ENCODE measurements at places on chromosomes 6 and 20.
A peak's percentile ranks its signal among the peaks of the same experiment; 100 is the strongest.

- DNase-seq, result no peak
Measured at GRCh38 chr6:11779329-11780096, 910 bp upstream of the ADTRP start.

- DNase-seq, result no peak
Measured at GRCh38 chr6:157233686-157234085, 89.6 kb downstream of the TMEM242 start.

- DNase-seq, result no peak
Measured at GRCh38 chr6:106858653-106859092, 115.9 kb downstream of the CD24 start.

DNA sequence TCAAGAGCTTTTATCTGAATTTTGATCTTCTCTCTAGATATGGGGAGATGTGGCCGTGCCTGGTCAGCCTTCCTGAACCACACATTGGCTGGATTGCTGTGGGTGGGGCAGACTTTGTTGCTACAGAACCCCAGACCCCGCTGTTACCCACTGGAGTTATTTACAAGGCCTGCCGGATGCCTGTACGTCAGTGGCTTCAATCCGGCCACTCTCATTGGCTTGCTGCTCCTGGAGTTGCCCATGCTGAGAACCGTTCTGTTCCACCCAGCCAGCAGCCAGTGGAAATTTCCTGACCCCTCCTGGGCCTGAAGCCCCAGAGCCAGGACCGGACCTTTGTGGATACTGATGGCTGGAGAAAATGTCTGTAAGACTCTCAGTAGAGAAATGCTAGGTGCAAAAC is 101.9 kb downstream of the TFAP2C start:
- DNase-seq, result no peak

GRCh38 chr20:64104667-64105451 is 2.5 kb downstream of the NPBWR2 start:
- DNase-seq, result peak; percentile 15

GRCh38 chr20:20547221-20547875 is 165.1 kb downstream of the RALGAPA2 start:
- no peak for DNase-seq

DNA sequence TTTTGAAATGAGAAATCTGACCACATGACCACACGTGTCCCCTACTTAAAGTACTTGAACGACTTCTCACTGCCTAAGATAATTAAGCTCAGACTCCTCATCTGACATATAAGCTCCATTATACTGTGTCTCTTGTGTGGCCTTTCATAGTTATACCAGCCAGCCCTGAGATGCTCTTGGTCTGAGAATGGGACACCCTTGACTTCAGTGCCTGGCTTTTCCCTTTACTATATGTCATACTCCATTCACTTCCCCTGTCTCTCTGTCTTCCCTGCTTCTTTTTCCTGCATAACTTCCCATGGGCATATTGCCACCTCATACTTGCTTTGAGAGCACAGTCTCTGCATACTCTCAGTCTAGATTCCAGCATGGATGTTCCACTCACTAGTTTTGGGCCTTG is 53.4 kb upstream of the TINAG start:
- DNase-seq, result no peak

DNA sequence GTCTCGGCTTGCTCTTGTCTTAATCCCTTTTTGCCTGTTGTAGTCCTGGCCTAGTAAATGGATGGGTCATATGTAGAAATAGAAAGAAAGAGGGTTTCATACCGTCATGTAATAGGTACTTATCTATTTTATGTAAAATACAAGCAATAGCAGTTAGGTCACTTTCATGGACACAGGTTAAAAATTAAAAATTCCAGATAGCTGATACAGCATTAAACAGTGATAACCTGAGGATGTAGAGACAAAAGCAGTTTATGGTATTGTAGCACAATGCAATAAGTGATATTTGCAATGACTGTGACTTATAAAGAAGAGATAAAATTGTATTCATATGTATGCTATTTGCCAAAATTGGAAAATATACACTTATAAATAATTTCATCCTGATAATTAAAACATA is 96.9 kb downstream of the CCDC170 start:
- DNase-seq, result no peak

DNA sequence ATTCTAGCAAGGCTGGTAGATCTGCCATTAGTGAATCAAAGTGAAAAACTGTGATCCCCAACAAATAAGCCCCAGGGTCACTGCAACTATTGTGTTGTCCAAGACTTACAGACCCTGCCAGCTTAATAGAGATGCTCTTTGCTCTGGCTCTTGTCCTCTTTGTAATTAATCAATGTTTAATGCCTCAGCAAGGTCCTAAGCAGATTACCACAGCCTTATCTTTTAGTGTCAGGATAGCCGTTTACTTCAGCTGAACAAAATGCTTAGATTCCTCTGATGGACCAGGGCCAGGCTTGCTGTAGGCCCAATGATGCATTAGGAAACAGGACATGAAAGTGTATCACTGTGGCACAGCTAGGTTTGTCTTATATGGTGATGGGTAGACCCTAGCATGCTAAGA is 353.3 kb downstream of the HACE1 start:
- no peak for DNase-seq

GRCh38 chr6:134544737-134545136 is 226.8 kb upstream of the SGK1 start:
- DNase-seq, result no peak

GRCh38 chr6:46948699-46949098 is 27.0 kb upstream of the ADGRF5 start:
- no peak for DNase-seq

- no peak for DNase-seq
Measured at GRCh38 chr6:100415768-100416167, 49.0 kb downstream of the SIM1 start.

DNA sequence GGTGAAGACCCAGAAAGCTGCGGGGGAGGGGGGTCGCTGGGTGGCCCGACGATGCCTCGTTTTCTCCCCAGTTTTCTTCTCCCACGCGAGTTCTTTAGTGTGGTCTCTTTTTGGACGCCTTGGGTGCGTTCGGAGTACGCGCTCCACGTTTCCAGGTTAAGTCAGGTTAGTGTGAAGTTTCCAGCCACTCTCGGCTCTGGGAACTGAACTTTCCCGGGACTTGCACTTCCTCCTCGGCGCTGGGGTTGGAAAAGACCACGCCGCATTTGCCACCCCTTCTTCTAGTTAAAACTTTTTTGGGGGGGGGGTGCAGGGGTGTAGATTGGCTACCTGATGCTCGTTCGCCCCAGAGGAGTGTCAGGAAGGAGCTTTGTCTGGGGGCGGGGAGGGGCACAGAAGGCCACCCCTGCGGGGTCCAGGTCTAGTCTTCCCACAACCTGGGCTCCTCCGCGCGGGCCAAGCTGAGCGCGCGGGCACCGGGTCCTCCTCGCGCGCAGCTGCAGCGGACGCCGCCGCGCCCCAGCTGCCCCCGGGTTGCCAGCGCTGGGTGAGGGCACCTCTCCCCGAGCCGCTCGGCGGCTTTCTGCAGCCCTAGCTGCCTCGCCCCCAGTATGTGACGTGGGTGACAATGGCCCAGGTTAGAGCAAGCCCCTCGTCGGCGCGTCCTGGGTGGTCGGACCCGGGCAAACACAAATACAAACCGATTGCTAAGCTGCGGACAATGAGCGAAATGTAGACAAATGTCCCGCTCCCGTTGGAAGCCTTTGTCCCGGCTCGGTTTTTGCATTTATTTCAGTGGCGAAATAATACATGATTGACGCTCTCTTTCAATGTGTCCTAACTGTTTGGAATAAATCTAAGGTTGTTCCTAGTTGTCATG is 1.7 kb upstream of the NKX2-2 start:
- DNase-seq, result no peak

GRCh38 chr6:14851281-14851680 is 394.6 kb upstream of the JARID2 start:
- no peak for DNase-seq

- no peak for DNase-seq
Measured at GRCh38 chr6:157412791-157413190, 31.8 kb downstream of the ZDHHC14 start.

DNA sequence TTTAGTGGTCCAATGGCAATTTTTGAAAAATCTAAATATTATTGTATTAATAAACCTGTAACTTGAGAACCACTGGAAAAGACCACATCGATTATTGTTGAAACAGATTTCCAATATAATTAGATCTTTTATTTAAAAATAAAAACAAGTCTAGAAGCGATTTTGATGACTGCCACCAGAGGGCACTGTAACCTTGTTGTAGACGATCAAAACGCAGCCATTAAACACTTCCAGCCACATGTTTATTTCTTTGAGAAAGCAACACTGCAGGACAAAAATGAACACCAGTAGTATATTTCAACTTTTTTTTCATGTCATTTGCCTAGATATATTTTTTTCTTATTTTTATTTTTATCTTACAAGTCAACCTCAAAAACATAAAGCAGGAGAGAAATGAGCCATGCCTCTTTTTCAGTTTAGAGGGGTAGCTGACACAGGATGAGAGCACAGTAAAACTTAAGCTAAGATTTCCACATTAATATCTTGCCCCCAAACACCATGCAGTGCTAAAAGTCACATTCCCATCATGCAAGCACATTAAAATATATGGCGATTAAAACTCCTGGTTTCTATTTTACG is 115.4 kb downstream of the OPRM1 start:
- peak; percentile 77 for DNase-seq

DNA sequence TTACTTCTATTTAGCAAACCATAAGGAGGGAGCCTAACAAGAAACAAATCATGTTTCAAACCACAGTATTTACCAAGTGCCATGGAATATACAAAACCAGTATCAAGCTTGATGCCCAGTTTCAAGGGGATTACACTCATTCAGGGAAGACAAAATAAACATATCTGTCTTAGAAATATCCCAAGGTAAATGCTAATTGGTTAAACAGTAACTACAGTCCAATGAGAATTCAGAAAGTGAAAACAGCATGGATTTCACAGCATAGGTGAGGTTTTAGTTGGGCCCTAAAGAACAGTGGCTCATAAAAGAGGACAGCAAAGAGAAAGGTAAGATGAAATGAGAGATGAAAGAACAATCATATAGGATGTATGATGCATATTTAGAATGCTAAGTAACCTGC is 110.3 kb downstream of the CHD6 start:
- DNase-seq, result no peak

GRCh38 chr20:46277602-46278001 is 30.7 kb downstream of the CDH22 start:
- DNase-seq, result no peak

- DNase-seq, result no peak
Measured at GRCh38 chr20:13735826-13736225, 48.9 kb downstream of the ESF1 start.

GRCh38 chr20:1871807-1872458 is 23.3 kb upstream of the SIRPA start:
- no peak for DNase-seq

GRCh38 chr6:71287038-71287437 is 1.6 kb upstream of the OGFRL1 start:
- no peak for DNase-seq

DNA sequence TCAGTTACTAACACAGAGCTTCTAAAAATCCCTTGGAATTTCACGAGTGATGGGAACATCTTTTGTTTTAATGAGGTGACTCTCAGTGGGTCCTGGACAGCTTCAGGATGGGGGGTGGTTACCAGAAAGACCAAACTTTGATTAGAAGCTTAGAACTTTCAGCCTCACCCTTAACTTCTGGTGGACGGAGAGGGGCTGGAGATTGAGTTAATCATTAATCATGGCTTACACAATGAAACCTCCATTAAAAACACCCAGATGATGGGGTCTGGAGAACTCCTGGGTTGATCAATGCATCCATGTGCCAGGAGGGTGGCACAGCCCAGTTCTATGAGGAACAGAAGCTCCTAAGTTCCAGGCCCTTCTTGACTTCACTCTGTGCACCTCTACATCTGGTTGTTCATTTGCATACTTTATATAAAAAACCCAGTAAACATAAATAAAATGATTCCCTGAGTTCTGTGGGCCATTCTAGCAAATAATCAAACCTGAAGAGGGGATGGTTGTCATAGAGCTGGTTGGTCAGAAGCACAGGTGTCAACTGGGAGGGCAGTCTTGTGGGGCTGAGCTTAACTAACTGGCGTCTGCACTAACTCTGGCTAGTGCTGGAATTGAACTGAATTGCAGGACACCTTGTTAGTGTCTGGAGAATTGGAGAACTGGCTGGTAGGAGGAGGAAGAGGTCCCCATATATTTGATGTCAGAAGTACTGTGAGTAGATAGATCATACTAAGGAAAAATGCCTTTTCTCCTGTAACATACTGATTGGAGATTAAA is 10.3 kb downstream of the RMND1 start:
- DNase-seq, result no peak

- no peak for DNase-seq
Measured at GRCh38 chr20:6081236-6081635, 27.4 kb upstream of the LRRN4 start.

- DNase-seq, result no peak
Measured at GRCh38 chr20:36230019-36230418, 6.3 kb upstream of the AAR2 start.

- no peak for DNase-seq
Measured at GRCh38 chr6:41713159-41713649, 22.2 kb downstream of the TFEB start.

GRCh38 chr6:70277470-70277869 is 25.4 kb downstream of the COL9A1 start:
- DNase-seq, result no peak

DNA sequence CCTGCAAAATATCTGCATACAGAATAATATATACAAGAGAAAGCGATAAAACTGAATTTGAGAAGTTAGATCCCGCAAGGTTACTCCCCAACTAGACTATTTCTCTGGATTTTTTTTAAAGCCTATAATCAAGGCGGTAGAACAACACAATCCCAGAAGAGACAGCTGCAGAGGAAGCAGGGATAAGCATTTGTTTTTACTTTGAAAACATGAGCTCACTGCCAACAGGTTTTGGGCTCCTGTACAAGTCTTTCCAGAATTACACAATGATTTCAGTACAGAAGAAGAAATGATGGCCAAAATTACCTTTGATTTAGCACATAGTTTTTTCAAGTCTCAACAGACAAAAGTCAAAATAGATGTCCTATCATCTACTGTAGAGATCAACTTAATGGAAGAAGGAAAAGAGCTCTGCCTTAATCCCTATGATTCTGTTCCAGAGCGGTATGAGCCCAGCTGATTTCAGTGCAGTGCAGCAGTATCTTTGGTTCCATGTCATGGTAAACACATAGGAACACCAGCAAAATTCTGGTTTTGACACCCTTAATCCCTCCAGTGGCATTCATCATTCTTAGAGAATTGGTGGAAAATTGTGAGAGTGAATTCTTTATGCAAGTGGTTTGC is 304.3 kb downstream of the HDGFL1 start:
- DNase-seq, result no peak

GRCh38 chr6:119610754-119611153 is 261.2 kb upstream of the MAN1A1 start:
- no peak for DNase-seq

- no peak for DNase-seq
Measured at GRCh38 chr6:50362706-50363105, 313.0 kb upstream of the DEFB112 start.

GRCh38 chr6:43127180-43127579 is 43.9 kb upstream of the SRF start:
- no peak for DNase-seq

All from stimulated activated CD4-positive, alpha-beta T cell treated with anti-CD3 and anti-CD28 coated beads, Interleukin-2, amount 100 ng/mL, for 24 hours (primary cell).